CD4-positive, alpha-beta T cell treated with Interferon gamma for 1 hour (primary cell): ENCODE measurements at places on chromosomes 2 and 18.
A peak's percentile ranks its signal among the peaks of the same experiment; 100 is the strongest.

- DNase-seq: peak; percentile 28
Observed at GRCh38 chr2:84919885-84920580, 14.6 kb downstream of the TMSB10 start.

GRCh38 chr2:233384015-233384414 is 29.7 kb downstream of the DGKD start:
- no peak for DNase-seq

- no peak for DNase-seq
Observed at GRCh38 chr18:12751891-12752290, 49.0 kb downstream of the PSMG2 start.

- DNase-seq: no peak
Observed at GRCh38 chr2:12704378-12704777, 12.4 kb upstream of the TRIB2 start.

DNA sequence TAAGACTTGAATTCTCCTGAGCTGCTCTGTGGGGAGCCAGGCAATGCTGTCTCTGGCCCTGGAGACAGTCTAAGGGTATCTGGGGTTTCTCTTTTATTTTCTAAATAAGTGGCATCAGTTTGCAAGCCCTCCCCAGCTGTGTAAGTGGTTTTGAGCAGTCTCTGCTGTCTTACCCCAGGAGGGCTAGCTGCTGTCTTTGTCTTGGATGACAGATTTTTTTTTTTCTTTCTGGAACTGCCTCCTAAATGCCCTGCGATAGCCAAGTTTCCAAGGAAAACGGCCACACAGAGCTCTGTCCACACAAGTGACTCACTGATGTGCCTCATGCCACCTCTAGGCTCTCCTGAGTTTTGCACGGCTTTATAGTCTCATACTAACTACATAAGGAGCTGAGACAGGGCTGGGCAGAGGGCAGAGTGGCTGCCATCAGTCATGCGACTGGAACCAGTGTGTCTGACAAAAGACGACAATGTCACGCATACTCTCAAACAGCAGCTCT is 37.2 kb upstream of the THOC1 start:
- DNase-seq: no peak

DNA sequence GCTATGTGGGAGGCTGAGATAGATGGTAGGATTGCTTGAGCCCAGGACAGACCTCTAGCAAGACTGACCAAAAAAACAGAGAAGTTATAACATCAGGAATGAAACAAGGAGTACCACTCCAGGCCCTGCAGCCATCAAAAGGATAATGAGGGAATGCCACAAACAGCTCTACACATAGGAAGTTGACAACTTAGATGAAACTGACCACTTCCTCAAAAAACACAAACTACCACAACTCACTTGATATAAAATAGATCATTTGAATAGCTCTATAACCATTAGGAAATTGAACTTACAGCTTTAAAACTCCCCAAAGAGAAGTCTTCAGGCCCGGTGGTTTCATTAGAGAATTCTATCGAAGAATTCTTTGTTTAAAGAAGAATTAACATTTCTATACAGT is 12.9 kb upstream of the ESPNL start:
- DNase-seq: no peak

GRCh38 chr2:238720232-238720672 is 127.6 kb upstream of the TWIST2 start:
- DNase-seq: peak; percentile 9

DNA sequence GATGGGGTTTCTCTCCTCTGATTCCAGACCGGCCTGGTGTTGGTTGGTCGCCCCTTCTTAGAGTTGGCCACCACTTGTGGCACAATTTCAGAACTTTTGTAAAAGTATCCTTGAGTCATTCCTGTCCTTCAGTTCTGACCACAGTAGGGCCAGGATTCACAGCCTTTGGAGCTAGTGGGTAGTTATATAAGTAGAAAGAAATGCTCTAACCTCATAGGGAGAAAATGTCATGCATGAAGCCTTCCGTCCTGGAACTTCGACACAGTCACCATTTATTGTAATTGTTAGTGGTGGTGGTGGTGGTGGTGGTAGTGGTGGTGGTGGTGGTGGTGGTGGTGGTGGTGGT is 65.4 kb downstream of the EPAS1 start:
- DNase-seq: no peak
